ENCODE measurements at places on chromosomes 1 and 21. TPM values are rescaled to one million over a fixed set of nuclear protein-coding genes. Genes with fewer than 3 reads are reported as not detected.

IPO9 gene
- 41.7 TPM for total RNA-seq

PRAMEF4 gene
- total RNA-seq = not detected

CLDN8 gene
- total RNA-seq = not detected

KCNK2 gene
- total RNA-seq = 0.12 TPM

EPHB2 gene
- 45.0 TPM for total RNA-seq

OR6N1 gene
- not detected for total RNA-seq

TINAGL1 gene
- 0.92 TPM for total RNA-seq

ZNF683 gene
- total RNA-seq = not detected

ACTRT2 gene
- not detected for total RNA-seq

HSPA6 gene
- total RNA-seq = 2.4 TPM

RNF186 gene
- total RNA-seq = not detected

CFHR1 gene
- 0.20 TPM for total RNA-seq

C1orf141 gene
- total RNA-seq = not detected

SPRR2G gene
- total RNA-seq = not detected

DPT gene
- total RNA-seq = not detected

SPRR1B gene
- total RNA-seq = not detected

SLAMF6 gene
- not detected for total RNA-seq

SELP gene
- not detected for total RNA-seq

MAD2L2 gene
- total RNA-seq = 54.1 TPM

CTTNBP2NL gene
- 5.3 TPM for total RNA-seq

IARS2 gene
- total RNA-seq = 89.4 TPM

KIF26B gene
- total RNA-seq = 0.06 TPM

HPDL gene
- 5.0 TPM for total RNA-seq

SRSF10 gene
- 90.7 TPM for total RNA-seq

KCNJ15 gene
- total RNA-seq = 0.09 TPM

CA14 gene
- total RNA-seq = not detected

A3GALT2 gene
- total RNA-seq = not detected

ATP5IF1 gene
- 166 TPM for total RNA-seq

ADGRL4 gene
- total RNA-seq = not detected

LINGO4 gene
- total RNA-seq = not detected

TGFB2 gene
- total RNA-seq = 25.7 TPM

MPL gene
- 0.14 TPM for total RNA-seq

BTBD19 gene
- 3.0 TPM for total RNA-seq

NIBAN1 gene
- 0.91 TPM for total RNA-seq

S100A6 gene
- total RNA-seq = 3,478 TPM

IL10RB gene
- 18.2 TPM for total RNA-seq

ADAMTS1 gene
- 0.19 TPM for total RNA-seq

TBX15 gene
- 0.02 TPM for total RNA-seq

CLDN17 gene
- not detected for total RNA-seq

SLC30A7 gene
- 10.1 TPM for total RNA-seq

GCSAML gene
- not detected for total RNA-seq

Measured in A549 treated with CORT108297 at 1 μM for 4 hours (cell line).